SHP77 (cell line): ENCODE measurements at places on chromosomes 5 and 9.

- DNase-seq = no peak
These were observed 10.1 kb downstream of the TMEM252 start for GRCh38 chr9:68530618-68531017.

DNA sequence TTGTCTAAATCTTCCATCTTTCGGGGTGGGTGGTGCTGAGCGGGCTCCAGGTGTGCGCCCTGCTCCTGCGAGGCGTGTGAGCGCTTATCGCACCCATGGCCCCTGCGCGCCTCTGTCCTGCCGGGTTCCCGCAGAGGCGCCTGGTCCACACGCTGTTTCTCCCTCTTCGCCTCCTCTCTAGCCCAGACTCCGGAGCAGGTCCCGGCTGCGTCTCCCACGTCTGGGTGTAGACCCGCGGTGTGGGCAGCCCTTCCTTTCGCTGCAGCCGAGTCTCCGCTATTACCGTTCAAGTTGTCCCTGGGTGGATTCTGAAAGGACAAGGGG, 40.5 kb upstream of the PLEKHG4B start:
- no peak for DNase-seq

GRCh38 chr5:157022024-157022423, 36.9 kb downstream of the HAVCR1 start:
- DNase-seq = no peak

- DNase-seq = peak; percentile 3
These were observed 976.4 kb upstream of the CDH9 start for GRCh38 chr5:28014779-28015178.

DNA sequence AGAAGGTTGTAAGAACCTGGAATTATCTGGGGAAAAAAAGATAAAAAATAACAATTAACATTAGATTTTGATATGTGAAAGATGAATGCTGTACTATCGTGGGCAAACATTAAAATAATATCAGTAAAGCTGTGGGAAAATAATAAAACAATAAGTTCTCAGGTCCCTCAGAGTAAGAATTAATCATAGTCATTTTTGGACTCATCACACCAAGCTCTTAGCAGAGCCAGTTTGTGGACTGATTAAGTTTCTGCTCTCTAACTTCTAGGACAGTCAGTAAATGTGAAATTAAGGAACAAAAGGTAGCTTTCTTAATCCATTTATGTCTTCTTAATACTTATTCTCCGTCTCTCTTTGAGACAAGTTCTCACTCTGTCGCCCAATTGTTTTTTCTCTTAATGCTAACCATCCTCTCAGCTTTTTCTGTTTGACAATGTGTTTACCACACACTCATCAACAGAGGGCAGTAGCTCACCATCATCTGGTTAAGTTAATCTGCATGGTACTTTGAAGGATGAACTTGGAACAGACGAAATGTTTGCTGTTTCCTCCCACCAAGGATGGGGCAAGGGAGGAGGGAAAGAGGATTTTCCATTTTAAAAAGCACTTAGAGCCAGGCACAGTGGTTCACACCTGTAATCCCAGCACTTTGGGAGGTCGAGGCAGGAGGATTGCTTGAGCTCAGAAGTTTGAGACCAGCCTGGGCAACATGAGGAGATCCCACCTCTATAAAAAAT, 5.3 kb upstream of the ACO1 start:
- peak; percentile 25 for DNase-seq

DNA sequence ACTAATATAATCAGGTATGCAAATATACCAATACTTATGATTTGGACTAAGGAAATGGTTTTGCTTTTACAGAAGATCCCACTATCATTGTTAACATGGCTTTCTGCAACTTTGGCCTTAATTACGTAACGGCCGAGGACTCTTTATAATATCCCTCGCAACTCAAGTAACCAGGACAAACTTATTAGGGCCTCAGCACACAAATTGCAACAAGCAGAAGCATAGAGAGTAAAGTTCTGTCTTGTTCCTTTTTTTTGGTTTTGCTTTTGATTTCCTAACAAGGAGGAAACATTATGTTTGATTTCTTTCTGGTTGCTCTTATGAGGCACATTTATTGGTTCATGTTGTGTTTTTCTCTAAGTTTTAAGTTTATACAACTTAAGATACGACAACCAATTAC, 60.4 kb downstream of the RORB start:
- no peak for DNase-seq

- no peak for DNase-seq
These were observed 85.6 kb downstream of the HACD4 start for GRCh38 chr9:20945856-20946255.

- DNase-seq = no peak
These were observed 578 bp downstream of the LHX6 start for GRCh38 chr9:122228191-122228567.

DNA sequence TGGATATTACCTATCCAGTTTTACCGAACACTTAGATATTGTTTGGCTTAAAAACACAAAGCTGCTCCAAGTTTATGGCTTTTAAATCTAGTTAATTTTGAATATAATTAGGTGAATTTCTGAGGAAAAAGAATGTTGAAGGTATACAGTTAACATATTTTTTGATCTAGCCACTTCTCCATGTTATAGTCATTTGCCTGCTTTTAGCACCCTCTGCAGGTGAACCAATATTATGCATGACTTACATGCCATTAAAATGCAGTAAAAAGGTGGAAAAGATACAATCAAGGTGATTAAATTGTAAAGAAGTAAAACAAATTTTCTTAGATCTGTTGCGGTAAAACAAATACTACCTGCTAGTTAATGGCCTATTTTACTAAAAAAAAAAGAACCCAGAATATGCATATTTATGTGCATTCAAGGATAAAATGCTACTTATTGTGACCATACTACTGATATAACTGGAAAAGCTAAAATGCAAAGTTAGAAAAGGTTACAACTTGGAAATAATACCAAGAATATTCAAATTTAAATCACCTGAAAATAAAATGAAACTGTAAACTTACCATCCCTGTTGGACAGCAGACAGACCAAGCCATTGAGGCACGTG, 132.1 kb downstream of the AP3B1 start:
- peak; percentile 46 for DNase-seq

- no peak for DNase-seq
These were observed 5.5 kb upstream of the ENTREP1 start for GRCh38 chr9:69319324-69320025.

GRCh38 chr9:133134388-133135145, 13.5 kb upstream of the RALGDS start:
- no peak for DNase-seq

DNA sequence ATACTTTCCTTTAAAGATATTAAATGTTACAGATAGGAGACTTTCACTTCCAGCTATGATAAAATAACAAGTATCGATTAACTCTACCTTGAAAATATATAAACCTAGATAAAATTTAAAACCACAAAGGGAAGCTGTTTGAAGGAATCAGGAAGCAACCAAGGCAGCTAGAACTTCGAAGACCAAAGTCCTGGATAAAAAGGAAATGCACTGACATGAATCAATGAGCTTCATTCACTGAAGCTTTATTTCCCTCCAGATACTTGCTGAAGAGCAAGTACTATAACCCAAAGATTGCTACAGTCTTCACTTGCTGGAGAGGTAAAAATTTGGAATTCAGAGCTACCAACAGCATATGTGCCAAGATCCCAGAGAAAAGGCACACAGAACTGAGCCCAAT, 144.1 kb downstream of the PIK3R1 start:
- DNase-seq = no peak

GRCh38 chr5:115337882-115338281, 41.4 kb upstream of the CCDC112 start:
- no peak for DNase-seq
